Thoracic aorta (tissue), 2 donors: ENCODE measurements at places on chromosomes 16 and 17. TPM values are rescaled to one million over a fixed set of nuclear protein-coding genes. Genes with fewer than 3 reads are reported as not detected.

- no peak for DNase-seq
These were observed 106.6 kb downstream of the N4BP1 start for GRCh38 chr16:48503336-48503735.

The OR1A1 gene
- total RNA-seq, result not detected

GRCh38 chr16:15996432-15997109 lies 47.2 kb downstream of the ABCC1 start:
- DNase-seq, result no peak

DNA sequence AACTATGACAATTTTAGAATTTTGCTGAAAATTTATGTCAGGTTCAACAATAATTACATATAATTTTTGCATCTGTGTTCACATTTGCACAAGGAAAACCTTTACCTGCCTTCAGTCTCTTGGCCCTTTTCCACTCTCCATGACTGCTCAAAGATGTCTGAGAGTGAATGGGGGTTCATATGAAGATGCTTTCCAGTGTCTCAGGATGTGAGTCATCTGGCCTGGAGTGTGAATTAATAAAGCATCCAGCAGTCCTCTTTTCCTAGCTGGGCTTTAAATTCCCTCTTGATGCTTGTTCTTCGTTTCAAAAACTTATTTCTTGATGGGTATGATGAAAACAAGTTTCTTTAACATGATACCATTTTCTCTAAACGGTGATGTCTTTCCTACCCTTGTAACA lies 99.9 kb downstream of the CDK5R1 start:
- DNase-seq, result no peak

- DNase-seq, result peak; percentile 19
These were observed 759 bp downstream of the ALKBH5 start for GRCh38 chr17:18184143-18185031.

DNA sequence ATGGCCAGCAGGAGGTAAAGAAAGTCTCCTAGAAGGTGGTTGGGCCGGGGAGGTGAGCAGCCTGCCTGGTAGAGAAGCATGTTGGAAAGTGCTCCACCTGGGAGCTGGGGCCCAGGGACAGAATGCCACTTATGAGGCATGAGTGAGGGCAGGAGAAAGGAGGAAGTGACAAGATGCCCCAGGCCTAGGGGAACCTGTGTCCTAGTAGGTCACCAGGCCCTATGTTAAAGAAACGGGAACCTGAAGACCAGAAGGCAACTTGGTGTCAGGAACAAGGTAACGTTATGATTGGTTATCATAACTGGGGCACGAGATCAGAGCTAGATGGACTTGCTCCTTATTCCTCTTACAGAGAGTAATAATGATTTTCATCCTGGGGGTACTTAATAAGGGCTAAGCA lies 34.3 kb downstream of the PITPNC1 start:
- no peak for DNase-seq

The TBC1D3G gene
- not detected for total RNA-seq

DNA sequence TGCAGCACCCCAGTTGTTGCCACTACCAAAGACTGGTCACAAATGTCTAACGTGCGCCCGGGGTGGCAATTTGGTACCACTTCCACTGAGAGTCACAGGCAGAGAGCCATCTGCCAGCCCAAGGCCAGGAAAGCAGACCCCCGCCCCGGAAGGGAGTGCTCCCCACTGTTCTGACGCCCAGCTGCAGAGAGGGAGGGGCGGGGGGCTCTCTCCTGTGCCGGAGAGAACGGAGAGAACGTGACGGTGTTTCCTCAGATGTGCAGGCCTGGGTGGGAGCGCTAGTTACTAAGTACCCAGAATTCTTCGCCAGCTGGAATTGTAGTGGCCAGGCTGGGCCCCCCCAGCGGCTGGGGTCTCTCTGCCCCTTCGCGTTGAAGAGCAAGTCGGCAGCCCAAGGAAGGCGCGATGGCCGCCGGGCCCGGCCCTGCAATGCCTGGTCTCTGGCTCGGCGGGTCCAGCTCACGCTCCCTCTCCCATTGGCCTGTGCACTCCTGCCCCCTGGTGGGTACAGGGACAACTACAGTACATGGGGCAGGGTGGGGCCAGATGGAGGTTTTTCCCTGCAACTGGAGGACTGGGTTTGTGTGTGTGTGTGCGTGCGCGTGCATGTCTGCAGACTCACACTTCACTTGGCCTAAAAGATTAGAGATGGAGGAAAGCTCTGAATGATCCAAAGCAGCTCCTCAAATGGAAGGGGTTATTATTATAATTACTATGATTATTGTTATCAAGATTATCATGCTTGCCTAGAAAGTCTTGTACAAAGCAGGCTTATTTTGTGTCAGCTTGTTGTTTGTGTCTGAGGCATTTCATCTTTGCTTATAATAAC lies 107.1 kb downstream of the AMFR start:
- DNase-seq, result peak; percentile 60

The OR3A1 gene
- total RNA-seq, result 1.4 TPM

- no peak for DNase-seq
These were observed 327.3 kb upstream of the CDH8 start for GRCh38 chr16:62363501-62363900.

DNA sequence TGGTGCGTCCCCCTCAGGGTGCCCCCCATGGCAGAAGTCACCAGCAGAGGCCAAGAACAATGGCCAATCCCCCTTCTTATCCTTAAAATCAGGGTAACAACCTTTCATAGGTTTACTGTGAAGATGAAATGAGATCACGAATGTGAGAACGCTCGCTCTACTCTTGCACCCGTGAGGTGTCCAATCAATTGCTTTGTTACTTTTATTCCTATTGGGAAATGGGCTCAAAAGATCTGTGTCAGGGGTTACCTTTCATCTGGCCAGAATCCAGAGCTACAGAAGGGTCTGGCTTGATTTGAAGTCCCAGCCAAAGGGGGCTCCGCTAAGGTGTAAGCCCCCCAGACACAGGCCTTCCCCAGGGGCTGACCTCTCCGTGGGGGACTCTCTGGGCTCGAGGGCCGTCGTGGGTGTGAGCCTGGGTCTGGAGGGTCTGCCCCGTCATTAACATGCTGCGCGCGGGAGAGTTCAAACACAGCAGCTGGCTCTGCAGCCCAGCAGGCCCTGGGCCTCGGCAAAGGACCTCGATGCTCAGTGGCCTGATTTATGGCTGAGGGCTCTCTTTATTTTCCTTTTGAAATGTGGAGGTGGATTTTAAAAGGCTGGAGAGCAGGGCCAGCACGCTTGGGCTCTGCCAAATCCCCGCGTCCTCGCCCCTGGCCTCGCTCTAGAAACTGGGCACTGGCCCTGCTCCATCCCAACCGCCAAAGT lies 10.4 kb downstream of the ABR start:
- DNase-seq, result no peak

The ZP2 gene
- not detected for total RNA-seq

DNA sequence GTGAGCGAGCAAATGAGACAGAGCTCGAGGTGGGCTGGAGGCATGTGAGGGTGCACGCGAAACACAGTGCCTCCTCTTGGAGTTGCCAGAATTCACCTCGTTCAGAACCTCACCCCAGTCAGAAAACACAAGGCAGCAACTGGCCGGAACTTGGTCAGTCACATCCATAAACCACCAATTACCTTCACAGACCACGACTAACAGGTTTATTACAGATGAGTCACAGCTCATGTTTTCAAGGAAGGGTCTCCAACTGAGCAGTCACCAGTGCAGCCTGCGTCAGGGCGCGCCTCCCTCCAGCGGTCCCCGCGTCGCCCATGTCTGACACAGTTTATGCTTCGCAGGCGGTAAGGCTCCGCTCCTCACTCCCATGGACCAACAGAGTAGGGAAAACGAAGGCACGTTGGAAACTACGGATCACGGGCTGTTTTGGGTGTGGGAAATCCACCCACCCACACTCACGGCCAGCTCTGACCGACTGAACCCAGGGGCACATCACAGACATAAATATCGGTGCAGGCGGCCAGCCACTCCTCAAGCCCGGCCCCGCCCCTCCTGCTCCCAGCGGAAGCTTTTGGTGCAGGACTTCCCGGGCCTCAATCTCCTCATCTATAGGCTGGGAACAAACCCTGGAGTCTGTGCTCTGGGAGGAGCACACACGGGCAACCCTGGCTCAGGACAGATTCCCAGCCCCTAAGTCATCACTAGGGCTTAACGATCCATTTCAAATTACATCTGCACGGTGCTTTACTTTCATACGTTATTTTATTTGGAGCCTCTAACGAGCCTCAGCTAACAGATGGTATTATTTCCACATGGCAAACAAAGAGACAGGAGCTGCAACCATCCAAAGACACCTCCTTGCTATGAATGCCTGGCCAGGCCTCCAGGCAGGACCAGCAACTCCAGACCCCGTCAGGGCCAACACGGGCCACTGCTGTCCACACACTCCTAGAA lies 126.3 kb downstream of the ZNF778 start:
- no peak for DNase-seq
